Stimulated activated CD8-positive, alpha-beta memory T cell treated with anti-CD3 and anti-CD28 coated beads, Interleukin-15, amount 100 ng/mL, for 4 hours (primary cell): ENCODE measurements at places on chromosomes 4 and X.

DNA sequence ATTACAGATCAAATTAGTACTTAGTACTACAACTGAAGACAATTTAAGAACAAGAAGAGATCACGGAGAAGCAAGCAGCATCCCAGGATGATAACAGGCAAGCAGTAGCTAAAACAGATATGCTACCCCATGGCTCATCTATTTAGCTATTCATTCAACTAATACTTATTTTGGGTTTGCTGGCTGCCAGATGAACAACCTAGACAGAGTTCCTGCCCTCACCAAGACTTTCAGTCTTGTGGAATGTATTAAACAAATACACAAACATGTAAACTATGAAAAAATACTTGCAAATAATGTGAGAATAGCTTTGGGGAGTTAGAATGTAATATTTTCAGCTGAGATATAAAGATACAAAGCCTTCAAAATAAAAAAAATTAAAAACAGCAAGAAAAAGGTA lies 2.4 kb upstream of the CORIN start:
- DNase-seq: no peak

GRCh38 chr4:72555377-72555831 lies 13.6 kb downstream of the ADAMTS3 start:
- no peak for DNase-seq

DNA sequence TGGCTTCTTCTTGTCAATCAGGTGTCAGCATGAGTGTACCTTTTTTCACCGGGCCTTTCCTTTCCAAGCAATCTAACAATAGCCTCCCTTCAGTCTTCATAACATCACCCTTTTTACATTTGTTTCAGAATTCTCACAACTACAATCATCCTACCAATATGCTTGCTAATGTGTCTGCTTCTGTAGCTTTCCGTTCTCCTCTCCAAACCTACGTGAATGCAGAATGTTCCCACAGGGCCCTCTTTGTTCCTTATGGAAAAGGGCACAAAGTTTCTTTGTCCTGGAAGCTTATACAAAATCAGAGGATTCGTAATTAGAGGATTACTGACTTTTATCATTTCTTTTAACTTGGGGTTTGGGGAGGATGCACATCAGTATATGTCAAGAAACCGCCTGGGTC lies 461.8 kb downstream of the CENPC start:
- DNase-seq: no peak

DNA sequence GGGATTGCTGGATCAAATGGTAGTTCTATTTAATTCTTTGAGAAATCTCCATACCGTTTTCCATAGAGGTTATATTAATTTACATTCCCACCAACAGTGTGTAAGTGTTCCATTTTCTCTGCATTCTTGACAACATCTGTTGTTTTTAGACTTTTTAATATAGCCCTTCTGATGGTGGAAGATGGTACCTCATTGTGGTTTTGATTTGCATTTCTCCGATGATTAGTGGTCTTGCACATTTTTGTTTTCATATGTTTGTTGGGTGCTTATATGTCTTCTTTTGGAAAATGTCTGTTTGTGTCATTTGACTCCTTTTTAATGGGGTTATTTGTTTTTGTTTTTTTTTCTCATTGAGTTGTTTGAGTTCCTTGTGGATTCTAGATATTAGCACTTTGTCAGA lies 75.3 kb upstream of the PUDP start:
- DNase-seq: no peak

DNA sequence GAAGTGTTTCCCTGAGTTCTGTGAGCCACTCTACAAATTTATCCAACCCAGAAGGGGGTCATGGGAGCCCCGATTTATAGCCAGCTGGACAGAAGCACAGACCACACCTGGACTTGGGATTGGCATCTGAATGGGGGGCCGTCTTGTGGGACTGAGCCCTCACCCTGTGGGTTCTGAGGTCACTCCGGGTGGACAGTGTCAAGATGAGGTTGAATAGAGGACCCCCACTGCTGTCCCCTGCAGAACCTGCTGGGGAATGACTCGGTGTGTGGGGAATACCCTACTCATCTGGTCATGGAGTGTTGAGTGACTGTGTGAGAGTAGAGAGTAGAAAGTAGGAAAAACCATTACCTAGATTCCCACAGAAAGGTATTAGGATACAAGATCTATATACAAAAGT lies 67.5 kb downstream of the ZFYVE28 start:
- no peak for DNase-seq

DNA sequence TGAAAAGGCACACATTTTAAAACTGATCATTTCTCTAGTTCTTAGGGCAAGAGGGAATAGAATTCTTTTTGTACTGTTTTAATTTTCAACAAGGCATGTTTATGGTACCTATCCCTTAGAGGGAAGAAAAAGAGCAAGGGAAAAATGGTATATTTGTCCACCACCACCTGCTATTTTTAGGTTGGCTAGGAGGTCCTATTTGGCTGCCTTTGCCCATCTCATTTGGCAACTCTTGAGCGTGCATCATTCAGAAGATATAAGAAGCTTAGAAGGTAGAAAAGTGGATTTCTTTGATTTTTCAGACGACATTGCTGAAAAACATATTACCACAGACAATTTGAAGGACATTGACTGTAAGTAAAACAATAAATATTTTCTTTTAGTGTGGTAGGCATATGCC lies 69.0 kb downstream of the DCK start:
- no peak for DNase-seq

DNA sequence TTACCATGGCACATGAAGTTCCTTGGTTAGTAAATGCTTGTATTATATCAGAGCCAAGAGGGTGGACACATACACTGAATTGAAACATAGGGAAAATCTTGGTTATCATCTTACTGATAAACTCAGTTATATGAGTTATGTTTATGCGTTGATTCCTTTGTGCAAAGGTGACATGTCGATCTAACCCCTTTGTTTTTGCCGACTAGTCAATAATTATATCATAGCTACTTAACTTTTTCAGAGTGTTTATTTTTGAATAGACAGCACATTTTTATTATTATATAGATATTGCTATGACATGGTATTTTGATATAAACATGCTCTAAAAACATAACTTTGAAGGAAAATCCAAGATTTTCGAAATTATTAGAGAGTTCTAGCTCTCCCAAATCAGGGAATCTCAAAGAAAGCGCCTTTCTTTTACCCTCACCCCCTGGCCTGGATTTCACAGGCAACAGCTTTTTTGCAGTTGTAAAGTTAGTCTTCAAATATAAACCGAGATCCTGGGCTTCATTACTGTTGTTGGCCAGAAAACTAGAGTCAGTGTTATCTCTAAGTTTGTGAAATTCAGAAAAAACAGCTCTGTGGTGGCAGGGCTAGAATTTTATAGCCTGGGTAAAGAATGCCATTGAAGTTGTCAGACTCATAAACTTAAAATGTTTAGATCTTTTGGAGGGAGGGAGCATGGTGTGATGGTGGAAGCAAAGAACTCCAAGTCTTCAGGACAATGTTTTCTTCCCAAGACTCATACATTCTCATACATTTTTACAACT lies 45.8 kb upstream of the PITX2 start:
- DNase-seq: no peak

GRCh38 chr4:8546766-8547107 lies 33.5 kb upstream of the GPR78 start:
- DNase-seq: no peak

DNA sequence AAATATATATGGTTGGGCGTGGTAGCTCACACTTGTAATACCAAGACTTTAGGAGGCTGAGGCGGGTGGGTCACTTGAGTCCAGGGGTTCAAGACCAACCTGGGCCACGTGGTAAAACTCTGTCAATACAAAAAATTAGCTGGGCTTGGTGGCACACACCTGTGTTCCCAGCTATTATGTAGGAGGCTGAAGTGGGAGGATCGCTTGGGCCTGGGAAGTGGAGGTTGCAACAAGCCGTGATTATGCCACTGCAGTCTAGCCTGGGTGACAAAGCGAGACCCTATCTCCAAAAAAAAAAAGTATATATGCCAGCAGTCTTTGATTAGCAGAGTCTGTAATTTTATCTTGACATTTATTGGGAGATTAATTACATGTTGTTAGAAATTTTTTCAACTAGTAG lies 8.7 kb downstream of the EIF2S3 start:
- DNase-seq: no peak

GRCh38 chr4:88953400-88953799 lies 103.6 kb downstream of the FAM13A start:
- no peak for DNase-seq

- DNase-seq: no peak
Observed at GRCh38 chr4:156138781-156139280, 185.2 kb upstream of the CTSO start.

- DNase-seq: no peak
Observed at GRCh38 chr4:110505440-110505839, 29.5 kb downstream of the ENPEP start.

- no peak for DNase-seq
Observed at GRCh38 chr4:55561889-55562288, 15.2 kb upstream of the CLOCK start.

- no peak for DNase-seq
Observed at GRCh38 chrX:56813318-56813837, 84.3 kb downstream of the NBDY start.

GRCh38 chrX:69050051-69050765 lies 115.0 kb downstream of the PJA1 start:
- no peak for DNase-seq

DNA sequence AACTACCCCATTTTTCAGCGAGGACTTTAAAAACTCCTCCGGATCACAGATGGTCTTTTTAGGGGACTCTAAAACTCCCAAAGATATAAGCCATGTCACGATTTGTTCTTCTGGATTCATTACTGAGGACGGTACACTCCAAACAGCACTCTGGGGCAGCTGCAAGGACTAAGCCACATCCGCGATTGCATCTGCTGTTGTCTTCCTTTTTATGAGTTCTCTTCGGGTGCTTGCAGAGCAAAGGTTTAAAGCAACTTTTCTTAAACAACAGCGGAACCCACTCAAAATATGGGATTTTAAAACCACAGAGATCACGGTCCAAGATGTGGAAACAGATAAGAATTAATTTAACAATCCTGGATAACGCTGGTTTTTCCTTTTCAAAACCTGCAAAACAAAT lies at the start of gene ARHGEF6:
Gene ARHGEF6 (minus strand): TSS at position 170 of the 400 bp plus-strand sequence. CDS start 50 bp downstream, at position 120.
- no peak for DNase-seq

- no peak for DNase-seq
Observed at GRCh38 chr4:52408032-52408431, 251.1 kb downstream of the USP46 start.

DNA sequence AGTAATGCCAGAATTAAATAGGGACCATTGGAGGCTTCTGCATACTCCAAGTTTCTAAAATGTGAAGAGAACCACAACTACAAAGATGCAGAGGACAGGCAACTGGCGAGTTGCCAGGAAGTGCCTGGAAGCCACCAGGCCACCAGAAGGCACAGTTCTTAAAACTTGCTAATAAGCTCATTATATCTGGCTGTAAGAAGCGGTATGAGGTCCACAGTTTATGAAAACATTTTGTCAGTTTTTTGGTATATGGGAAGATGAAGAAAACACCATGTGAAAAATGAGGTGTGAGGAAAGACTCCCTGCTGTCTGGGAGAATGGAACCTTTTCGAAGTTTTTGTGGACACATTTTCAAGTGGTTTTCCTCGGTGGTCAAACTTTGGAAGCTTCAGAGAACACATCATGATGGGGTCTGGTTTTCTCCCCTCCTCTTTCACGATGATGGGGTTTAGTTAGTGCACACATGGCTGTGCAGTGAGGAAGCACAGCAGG lies 202.7 kb downstream of the NR3C2 start:
- DNase-seq: no peak

DNA sequence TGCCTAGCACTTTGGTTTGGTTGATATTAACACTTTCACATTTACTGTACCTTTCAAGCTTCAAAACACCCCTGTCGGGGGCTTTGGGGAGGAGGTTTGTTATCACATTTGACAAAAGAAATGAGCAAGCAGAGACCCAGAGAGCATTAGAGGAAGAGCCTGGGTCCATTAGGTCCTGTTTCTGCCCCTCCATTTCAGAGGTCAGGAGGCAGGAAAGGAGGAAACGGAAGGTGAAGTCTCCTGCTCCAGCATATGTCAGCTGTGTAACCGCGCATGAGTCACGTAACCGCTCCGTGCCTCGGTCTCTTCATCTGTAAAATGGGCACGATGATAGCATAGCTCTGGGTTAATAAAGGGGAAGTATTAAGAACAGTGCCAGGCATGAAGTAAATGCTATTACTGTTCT lies 201.9 kb upstream of the BCOR start:
- DNase-seq: no peak

GRCh38 chrX:65586491-65586890 lies 51.9 kb upstream of the LAS1L start:
- DNase-seq: no peak

- no peak for DNase-seq
Observed at GRCh38 chrX:131792789-131793462, 230.2 kb upstream of the STK26 start.

DNA sequence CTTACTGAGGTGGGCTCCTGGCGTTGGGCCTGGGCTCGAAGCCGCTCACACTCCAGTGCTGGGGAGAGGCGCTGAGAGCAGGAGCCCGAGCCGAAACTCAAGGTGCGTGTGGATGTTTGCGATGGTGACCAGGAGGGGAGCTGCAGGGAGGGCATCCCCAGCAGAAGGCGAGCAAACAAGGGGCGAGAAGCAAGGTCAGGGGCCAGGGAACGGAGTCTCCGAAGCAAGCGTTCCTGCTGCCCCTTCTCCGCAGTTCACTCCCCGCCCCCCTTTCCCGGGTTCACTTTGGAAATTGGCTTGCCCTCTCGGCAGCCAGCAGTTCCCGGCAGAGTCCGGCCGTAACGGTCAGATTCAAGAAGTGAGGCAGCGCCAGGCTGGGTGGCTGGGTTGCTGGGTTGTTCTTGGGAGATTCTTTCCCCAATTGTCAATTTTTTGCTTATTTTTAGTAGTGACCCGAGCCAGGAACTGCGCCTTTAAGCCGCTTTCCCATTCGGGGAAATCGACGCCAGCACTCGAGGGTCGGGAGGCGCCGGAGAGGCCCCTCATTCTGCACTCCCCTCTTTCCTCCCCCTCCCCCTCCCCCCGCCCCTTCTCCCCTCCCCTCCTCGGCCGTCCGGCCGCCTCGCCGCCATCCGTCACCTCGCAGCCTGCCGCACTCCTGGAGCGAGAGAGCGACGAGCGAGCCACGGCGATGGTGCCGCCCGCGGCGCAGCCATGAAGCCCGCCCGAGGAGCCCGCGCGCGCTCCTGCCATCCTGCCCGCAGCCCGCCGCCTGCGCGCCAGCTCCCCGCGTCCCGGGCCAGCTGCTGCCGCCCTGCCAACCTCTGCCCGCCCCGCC lies at the start of gene FRMPD3:
Gene FRMPD3 (plus strand): TSS at position 655 of the 838 bp plus-strand sequence. CDS start 76,937 bp downstream, outside the sequence.
- DNase-seq: no peak

- no peak for DNase-seq
Observed at GRCh38 chr4:46329118-46329976, 60.6 kb downstream of the GABRA2 start.

GRCh38 chr4:6999172-7000086 lies 43.7 kb upstream of the TADA2B start:
- no peak for DNase-seq

GRCh38 chrX:69082055-69082752 lies 83.0 kb downstream of the PJA1 start:
- no peak for DNase-seq

- no peak for DNase-seq
Observed at GRCh38 chrX:37829721-37830120, 17.6 kb downstream of the DYNLT3 start.

- no peak for DNase-seq
Observed at GRCh38 chr4:4704267-4704666, 155.2 kb upstream of the MSX1 start.
